ENCODE measurements at places on chromosomes 3 and 15.

GRCh38 chr3:139710212-139710611 lies 32.4 kb upstream of the NMNAT3 start:
- no peak for DNase-seq

GRCh38 chr15:58233341-58233740 lies 95.2 kb downstream of the AQP9 start:
- no peak for DNase-seq

DNA sequence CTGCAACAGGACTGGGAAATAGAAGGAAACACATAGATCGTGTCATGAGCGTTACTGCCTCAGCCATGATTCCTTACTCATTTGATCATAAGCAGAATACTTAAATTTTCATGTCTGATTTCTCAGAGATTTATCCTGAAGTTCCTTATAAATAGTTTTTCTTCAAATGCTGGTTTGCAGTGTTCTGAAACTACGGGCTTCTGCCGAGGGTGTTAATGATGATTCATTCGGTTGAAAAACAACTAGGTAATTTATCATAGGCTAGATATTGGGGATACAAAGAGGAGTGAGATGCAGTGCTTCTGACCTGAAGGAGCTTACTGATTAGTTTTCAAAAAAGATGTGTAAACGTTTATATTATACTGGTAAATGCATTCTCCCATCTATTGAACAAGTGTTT lies 428.9 kb downstream of the NLGN1 start:
- no peak for DNase-seq

- DNase-seq: no peak
Observed at GRCh38 chr15:97786741-97787140, 173.8 kb upstream of the ARRDC4 start.

- no peak for DNase-seq
Observed at GRCh38 chr3:69292185-69292584, 93.7 kb downstream of the FRMD4B start.

- DNase-seq: peak; percentile 51
Observed at GRCh38 chr3:47370887-47371697, 9.7 kb upstream of the PTPN23 start.

GRCh38 chr15:80684697-80685096 lies 10.4 kb upstream of the ABHD17C start:
- DNase-seq: no peak

DNA sequence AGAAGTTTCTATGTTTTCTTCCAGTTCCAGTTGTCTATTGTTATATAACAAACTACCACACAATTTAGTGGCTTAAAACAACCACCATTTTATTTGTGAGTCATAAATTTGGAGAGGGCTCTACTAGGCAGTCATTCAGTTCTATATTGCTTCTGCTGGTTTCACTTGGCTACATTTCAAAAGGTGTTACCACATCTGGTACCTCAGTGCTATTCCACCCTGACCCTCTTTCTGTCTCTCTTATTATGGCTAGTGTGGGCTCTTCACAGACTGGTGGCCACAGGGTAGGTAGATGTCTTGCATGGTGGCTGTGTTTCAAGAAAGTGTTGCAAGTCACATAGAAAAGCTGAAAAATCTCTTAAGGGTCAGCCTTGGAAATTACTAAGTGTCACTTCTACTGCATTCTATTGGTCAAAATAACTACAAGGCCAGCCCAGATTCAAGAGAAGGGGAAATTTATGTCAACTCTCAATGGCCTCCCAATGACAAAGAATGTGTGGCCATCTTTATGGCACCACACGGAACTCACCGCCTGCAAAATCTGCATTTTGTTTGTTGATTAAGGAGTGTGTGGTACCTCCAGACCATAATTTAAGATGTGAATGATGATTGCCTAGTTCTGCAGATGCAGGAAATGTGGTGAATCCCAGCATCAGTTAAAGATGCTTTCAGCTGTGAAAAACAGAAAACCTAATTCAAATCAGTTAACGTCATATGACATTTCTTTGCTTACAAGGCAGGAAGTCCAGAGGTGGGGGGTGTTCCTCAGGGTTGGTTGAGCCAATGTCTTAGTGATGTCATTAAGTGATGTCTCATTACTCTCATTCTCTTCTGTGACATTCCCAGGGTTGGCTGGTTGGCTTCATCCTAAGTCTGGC lies 105.8 kb upstream of the RASGRP1 start:
- DNase-seq: peak; percentile 60

GRCh38 chr3:149203758-149204157 lies 17.9 kb downstream of the CP start:
- no peak for DNase-seq

DNA sequence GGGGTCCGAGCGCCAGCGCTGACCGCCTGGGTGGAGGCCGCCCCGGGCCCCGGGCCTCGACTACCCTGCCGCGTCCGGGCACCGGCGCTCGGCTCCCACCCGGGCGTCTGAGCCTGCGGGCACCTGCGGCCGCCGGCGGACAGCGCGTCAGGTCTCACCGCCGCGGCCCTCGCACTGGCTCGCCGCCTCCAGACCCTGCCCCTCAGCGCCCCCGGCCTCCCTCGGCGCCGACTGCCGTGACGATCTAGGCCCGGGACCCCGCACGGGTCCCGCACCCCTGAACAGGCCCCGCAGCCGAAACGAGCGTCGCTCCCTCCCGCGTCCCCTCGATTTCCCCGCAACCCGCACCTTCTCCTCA lies 297 bp downstream of the PRC1 start:
- DNase-seq: peak; percentile 15

DNA sequence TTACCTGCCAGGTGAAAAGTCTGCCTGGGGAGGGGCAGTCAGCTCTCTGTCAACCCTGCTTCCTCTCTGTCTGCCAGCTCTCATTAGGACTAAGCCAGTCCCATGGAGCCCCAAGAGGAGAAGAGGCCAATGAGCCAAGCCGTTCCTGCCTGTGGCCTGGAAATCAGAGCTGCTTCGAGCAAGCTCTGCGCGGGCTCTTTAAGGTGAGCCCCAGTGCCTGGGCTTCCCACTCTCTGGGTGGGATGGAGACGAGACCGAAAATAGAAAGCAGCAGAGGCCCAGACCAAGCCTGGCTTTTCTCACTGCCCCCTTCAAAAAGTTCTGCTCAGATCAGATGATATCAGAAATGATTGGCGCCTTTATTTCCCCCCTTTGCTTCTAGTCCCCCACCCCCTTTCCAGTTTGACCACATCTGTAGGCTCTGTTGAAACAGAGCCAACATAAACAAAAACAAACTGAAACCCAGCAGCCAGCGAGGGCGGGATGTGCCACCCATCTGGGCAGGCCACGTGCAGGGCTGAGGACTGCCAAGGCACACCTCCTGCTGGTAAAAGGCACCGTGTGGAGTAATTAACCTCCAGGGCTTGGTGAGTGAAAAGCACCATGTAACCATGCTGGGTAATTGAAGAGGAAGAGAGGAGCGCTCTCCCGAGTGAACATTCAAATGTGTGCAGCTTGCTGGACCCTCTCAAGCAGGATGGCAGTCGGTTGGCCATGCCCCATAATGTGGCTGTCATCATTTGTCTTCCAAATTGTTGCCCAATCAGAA lies 471.0 kb upstream of the PROK2 start:
- peak; percentile 27 for DNase-seq

GRCh38 chr3:113169891-113170452 lies 41.4 kb upstream of the BOC start:
- DNase-seq: no peak

GRCh38 chr15:94263341-94264273 lies 32.2 kb downstream of the MCTP2 start:
- no peak for DNase-seq

DNA sequence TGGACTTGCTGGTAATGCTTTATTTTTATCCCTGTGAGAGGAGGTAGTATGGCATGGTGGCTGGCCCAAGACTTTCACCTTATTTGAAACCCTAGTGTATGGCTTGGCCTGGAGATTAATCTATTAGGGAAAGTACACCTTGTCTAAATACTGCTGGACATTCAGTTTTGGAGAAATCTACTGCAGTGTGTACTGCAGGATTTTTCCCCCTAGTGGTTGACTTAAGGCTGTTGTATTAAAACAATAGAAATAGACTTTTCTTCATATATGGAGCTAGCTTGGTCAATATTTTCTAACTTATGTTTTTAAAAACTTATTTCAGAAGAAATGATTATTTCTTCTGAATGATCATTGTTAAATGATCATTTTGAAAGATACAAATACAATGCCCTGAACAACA lies 13.9 kb upstream of the SLITRK3 start:
- DNase-seq: no peak

DNA sequence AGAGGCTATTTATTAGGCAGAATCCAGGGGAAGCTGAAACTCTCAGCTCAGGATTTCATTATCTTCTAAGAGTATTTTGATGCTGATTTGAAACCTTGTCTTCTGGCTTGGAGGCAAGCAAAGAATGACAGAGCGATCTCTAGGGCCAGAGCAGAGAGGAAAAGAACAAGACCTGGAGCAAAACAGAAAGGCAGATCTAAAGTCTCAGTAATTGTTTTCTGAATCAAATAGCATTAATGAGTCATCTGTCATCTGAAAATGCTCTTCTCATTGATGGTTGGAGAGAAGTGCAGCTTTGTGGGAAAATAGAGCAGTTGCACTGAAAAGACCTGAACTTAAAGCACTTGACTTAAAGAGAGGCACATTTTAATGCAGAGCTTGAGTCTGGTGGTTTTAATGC lies 385.9 kb downstream of the RAP2B start:
- no peak for DNase-seq

- DNase-seq: no peak
Observed at GRCh38 chr3:134373271-134374104, 759 bp downstream of the AMOTL2 start.

DNA sequence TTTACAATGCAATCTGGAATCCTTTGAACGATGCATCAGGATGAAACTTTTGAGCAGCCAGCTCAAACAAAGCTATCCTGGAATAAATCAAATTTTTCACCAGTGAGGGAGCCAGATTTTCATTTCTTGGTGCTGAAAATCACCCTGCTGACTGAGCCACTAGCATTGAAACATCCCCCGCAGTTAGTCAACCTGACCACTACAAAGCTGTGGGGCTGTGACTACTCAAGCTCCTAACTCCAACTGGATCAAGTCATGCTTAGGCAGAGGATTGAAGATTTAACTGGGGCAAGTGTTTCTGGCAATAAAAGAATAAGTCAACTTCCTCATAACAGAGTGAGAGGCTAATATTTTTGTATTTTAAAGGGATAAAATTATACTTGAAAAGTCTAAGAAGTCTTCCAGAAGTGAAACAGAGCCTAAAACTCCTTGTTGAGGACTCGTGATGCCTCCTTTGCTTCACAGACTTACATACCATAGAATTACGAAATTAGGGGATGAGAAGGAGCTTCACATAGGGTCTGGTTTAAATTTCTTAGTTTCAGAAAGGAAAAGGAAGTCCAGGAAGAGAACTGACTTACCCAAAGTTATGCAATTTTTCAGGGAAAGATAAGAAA lies 177.8 kb downstream of the SERPINI1 start:
- DNase-seq: no peak

- DNase-seq: no peak
Observed at GRCh38 chr3:36649125-36649524, 115.2 kb downstream of the DCLK3 start.

GRCh38 chr15:41627203-41627602 lies 33.0 kb upstream of the MGA start:
- DNase-seq: no peak

- DNase-seq: no peak
Observed at GRCh38 chr3:53077476-53078220, 31.8 kb upstream of the SFMBT1 start.

- no peak for DNase-seq
Observed at GRCh38 chr3:49349348-49350114, 8.6 kb downstream of the GPX1 start.

- no peak for DNase-seq
Observed at GRCh38 chr3:163011596-163011995, 1515.0 kb downstream of the OTOL1 start.

- DNase-seq: no peak
Observed at GRCh38 chr3:169082076-169082475, 581.4 kb downstream of the MECOM start.

GRCh38 chr15:90930861-90931574 lies 1.3 kb downstream of the HDDC3 start:
- DNase-seq: peak; percentile 12

- no peak for DNase-seq
Observed at GRCh38 chr3:147816752-147817151, 407.6 kb downstream of the ZIC1 start.

Measured in activated naive CD8-positive, alpha-beta T cell treated with anti-CD3 and anti-CD28 coated beads, Interleukin-2, amount 50 U/mL, for 24 hours (primary cell).